Activated CD4-positive, alpha-beta T cell treated with anti-CD3 and anti-CD28 coated beads for 4 hours (primary cell): ENCODE measurements at places on chromosomes 4 and X.

- peak; percentile 59 for DNase-seq
These were observed 37.2 kb downstream of the ATP2B3 start for GRCh38 chrX:153554519-153555167.

- no peak for DNase-seq
These were observed 79.9 kb downstream of the SLC7A11 start for GRCh38 chr4:138162259-138162658.

DNA sequence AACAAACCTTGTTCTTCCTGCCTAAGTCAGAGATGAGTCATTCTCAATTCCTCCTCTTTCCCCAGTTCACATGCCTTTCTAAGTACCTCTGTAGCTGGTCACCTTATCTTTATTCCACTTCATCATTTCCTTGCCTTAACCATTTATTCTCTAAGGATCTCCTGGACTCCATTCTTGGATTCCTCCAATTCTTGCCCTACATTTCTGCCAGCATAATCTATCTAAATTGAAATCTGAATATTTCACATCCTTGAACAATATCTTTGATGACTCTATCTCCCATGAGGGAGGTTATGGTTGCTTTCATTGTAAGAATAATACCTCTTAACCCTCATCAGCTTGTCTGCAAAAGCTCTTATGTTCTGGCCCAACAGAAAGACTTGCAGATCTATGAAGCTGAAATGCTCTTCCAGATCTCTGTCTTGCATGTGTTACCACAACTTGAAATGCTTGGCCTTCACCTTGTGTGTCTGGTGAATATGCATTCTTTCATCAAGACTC, 28.6 kb upstream of the PDE5A start:
- no peak for DNase-seq

DNA sequence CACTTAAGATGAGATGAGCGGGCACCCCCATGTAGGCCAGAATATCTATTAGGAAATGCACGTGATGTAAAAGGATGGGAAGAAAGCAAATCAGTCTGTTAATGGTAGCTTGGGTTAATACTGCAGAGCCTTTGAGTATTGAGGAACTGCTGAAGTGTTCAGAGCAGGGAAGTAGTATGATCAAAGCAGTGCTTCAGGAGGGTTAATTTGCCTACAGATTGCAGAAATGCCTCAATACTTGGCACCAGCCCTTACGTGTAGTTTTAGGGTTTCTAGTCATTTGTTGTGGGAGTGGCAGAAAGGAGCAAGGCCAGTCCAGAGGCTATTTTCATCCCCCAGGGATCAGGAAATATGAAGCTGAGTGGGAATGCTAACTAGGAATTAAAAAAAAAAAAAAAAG, 19.7 kb downstream of the ZFX start:
- DNase-seq: no peak

DNA sequence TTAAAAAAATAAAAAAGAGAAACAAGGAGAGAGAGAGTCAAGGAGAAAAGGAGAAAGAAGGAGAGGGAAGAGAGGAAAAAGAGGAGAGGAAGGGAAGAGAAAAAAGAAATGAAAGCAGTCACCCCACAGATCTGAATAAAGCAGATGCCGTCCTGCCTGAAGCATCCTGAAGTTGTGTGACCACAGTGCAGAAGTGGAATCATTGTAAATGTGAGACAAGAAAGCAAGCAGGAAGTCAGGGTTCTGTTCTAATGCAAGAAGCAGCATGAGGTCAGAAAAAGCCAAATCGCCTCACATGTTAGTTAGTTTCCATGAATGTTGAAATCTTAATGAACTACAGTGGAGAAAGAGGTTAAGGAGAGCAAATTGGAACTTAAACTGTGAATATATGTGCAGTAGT, 692.5 kb downstream of the CENPC start:
- DNase-seq: no peak

GRCh38 chr4:108787724-108788123, 24.9 kb upstream of the ETNPPL start:
- no peak for DNase-seq

DNA sequence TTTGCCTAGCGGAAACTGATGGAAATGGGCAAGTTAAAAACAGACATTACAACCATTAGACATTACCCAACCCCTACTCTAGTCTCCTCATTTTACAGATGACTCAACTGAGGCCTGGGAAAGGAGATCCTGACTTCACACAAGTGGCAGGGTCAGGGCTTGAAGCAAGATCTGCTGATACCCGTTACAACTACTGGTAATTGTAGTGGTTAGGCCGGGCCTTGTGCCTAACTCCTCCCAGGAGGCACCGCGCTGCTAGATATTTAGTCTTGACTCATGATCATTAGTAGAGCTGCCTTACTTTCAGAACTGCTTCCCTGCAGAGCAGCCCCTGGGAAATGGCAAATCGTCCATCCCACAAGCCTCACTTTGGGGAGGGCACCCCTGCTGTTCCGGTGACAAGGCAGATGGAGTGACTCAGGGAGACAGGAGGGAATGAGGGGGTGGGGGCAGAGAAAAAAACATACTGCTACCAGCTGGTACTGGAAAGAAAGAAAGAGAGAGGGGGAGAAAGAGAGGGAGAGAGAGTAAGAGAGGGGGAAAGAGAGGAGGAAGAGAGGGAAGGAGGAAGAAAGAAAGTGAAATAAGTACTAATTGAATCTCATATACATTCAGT, 12.2 kb downstream of the ARHGEF6 start:
- peak; percentile 46 for DNase-seq

GRCh38 chr4:144732584-144733428, 86.8 kb downstream of the HHIP start:
- no peak for DNase-seq

GRCh38 chr4:2367626-2368025, 50.8 kb downstream of the ZFYVE28 start:
- no peak for DNase-seq

DNA sequence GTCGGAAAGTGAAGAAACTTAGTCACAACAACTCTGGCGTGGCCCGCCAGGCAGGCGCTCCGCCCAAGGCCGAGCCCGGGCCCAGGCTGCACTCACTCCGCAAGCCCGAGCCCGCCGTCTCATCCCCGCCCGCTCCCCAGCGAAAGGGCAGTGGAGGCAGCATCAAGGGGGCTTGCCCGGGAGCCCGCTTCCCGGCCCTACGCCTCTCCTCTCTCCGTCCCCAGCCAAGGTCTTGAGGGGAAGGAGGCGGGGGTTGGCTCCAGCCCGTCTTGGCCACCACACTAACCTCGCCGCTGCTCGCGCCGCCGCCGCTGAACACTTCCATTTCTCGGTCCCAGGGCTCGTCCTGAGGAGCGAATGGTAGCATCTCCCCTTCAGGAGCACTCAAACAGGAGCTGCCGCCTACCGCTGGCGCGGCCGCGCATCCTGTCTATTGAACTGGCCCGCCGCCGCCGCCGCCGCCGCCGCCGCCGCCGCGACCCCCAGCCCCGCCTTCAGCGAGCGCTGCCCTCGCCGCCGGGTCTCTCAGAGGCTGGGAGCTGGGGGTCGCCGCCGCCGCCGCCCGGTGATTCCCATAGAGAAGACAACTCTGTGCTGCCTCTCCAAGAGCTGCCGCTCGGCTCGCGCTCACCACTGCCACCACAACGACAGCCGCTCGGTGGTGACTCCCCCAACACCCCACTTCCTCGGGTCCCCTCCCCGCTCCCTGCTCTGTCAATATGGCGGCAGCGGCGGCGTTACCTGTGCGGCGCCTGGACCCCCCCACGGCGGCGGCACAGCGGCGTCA, at the start of gene RPS6KA6:
TSS of gene RPS6KA6 (minus strand) at position 667 of the 787 bp plus-strand sequence. CDS start at position 367, 300 bp downstream.
- DNase-seq: no peak

- no peak for DNase-seq
These were observed 6.7 kb upstream of the TLR1 start for GRCh38 chr4:38811297-38811696.

DNA sequence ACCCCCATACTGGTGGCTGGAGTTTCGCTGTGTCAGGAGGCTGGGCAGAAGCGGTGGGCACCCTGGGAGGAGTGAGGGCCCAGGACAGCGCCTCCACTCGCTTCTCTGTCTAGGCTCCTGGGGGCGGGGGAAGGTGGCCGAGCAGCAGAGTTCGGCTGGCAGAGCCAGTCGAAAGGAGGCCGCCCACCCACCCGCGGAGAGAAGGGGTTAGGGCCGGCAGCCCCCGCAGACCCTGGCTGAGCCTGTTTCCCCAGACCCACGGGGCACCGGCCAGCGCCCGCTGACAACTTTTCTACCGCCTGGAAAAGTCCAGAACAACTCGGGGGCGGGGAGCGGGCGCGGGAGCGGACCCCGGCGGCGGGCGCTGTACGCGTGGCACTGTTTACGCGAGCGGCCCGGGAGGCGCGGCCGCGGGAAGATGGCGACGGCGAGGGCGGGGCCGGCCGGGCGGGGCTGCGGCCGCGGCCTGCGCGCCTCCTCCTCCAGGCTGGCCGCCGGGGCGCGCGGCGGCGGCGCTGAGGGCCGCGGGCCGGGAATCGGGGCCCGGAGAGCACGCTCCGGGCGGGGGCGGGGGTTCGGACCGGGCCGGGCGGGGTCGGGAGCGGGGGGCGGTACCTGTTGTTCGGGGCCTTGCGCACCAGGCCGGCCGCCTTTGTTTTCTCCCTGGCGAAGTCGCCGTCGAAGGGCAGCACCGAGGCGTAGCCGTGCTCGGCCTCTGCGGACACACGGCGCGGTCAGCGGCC, 628 bp downstream of the MXD4 start:
- peak; percentile 40 for DNase-seq

DNA sequence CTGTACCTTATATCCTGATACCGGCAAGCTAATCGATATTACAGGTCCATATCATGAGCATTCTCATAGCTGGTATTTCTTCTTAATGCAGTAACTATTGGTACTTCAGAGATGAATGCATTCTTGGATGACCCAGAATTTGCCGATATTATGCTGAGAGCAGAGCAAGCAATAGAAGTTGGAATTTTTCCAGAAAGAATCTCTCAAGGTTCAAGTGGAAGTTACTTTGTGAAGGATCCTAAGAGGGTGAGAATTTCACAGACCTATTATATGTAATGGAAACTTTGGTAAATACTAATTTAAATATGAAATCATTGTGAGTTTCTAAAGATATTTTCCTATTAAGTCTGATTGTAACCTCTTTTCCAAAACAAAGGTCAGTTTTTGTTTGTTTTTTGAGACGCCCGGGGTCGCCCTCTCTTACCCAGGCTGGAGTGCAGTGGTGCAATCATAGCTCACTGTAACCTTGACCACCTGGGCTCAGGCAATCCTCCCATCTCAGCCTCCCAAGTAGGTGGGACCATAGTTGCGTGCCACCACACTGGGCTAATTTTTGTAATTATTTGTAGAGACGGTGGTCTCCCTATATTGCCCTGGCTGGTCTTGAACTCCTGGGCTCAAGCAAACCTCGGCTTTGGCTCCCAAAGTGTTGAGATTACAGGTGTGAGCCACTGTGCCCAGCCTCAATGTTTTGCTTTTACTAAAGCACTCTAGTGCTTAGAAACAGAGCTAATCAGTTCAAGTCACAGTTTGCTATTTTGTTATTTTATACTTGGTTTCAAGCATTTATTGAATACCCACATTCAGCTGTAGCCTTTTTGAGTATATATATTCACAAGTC, 18.6 kb downstream of the PI4K2B start:
- no peak for DNase-seq

DNA sequence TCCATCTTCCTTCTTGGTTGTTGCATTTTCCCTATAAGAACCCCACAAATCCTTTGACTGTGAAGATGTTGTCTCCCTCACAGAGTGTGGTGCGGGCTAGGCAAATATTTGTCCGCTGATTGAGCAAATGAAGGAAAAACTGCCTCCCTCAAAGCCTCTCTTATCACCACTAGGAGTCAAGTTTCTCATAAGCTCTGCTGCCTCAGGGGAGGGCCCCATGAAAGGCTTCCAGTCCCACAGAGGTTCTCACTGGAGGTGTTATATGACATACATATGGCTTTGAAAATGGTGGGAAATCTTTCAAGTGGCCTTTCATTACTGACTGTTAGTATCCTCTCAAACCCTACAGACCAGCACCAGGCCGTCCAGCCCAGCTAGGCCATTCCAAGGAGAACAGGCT, 9.3 kb downstream of the VGLL1 start:
- no peak for DNase-seq

DNA sequence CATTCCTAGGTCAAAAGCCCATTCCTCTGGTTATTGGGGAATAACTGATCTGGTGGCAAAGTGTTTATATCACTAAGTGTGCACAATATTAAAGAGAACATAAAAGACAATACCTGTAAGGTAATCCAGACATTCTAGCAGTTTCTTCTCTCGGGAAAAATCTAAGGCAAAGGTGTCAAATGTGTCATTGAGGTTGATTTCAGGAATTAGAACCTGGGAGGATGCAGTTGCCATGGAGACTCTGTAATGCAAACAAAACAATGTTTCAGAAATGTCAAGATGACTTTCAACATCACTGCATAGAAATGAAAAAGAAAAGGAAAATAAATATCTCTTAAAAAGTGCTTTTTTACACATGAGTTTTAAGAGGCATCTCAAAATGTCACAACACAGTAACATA, 145.9 kb downstream of the MID1 start:
- no peak for DNase-seq

GRCh38 chrX:18949944-18950301, 34.0 kb downstream of the PHKA2 start:
- DNase-seq: no peak

GRCh38 chr4:109434007-109434971, 674 bp downstream of the SEC24B start:
- peak; percentile 6 for DNase-seq

DNA sequence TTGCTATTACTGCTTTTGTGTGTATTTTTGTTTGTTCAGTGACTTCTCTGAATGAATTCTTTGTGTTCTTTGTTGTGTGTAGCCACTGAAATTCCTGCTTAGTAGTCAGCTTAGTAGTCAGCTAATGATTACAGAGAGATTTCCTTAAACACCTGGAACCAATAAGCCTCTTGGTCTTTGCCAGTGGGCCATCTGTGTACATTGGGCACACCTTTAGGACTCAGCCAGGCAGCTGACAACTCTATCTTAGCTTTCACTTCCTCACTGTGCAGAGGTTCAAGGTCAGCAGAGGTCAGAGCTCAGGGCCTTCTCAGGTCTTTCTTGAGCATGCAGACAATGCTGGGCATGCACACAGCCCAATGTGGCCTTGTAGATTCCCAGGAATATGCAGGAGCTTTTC, 59.3 kb downstream of the RWDD4 start:
- no peak for DNase-seq

- DNase-seq: no peak
These were observed 1086.7 kb downstream of the STIM2 start for GRCh38 chr4:27947302-27947701.

DNA sequence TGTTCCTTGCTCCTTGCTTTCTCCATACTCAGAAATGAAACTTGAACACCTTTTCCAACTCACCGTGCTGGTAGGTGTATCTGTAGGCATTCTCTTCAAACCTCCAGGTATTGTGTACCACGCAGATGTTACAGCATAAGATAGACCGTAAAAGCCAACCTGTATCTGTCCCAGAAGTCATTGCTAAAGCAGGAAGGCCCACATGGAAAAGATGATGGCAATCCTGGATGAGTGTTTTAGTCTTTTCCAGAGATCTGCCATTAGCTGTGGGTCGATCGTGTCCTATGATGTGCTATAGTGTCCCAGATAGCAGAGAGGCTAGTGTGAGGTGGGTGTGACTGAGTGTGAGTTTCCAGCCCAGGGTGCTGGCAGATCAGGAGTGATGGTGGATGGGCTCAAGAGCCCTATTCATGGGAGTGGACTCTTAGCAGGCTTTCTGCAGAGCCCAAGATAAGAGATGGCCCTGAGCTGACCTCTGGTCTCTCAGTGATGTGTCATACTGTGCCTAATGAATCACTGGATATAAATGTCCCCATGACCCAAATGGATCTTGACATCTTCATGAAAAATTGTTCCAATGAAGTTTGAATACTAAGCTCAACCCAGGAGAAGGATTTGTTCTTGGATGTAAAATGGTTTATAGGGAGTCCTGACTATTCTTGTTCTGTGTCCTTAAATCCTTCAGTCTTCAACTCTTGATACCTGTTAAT, 69.1 kb upstream of the WDR1 start:
- DNase-seq: no peak
